ENCODE measurements at places on chromosomes 4 and X.

DNA sequence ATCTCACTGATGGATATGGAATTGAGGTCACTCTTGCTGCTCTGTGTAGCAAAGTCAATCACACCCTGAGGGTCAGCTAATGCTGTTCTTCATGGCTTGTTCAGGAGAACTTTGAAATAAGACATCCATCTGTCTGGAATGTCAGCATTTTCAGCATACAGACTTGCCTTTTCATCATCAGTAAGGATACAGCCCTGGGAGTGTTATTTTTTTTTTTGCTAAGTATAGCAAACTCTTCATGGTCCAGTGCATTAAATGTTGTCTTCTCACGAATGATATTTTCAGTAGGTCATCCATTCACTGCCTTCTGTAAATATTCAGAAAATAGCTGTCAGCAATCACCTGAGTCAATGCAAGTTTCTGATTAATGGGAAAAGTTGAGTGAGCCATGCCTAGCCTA is 268.8 kb upstream of the SMIM31 start:
- no peaks in the 10 kb centered on the region for H3K36me3 ChIP-seq
- no peak for DNase-seq
- no peaks in the 10 kb centered on the region for H3K4me1 ChIP-seq
- H3K27me3 ChIP-seq, result no peaks in the 10 kb centered on the region

- no peak for DNase-seq
- no peak overlapping the region for H3K4me3 ChIP-seq
- H3K27me3 ChIP-seq, result no peaks in the 10 kb centered on the region
- H3K36me3 ChIP-seq, result no peaks in the 10 kb centered on the region
- H3K27ac ChIP-seq, result no peak overlapping the region
- H3K4me1 ChIP-seq, result no peaks in the 10 kb centered on the region
Measured at GRCh38 chrX:129091097-129091496, 432.2 kb downstream of the SMARCA1 start.

DNA sequence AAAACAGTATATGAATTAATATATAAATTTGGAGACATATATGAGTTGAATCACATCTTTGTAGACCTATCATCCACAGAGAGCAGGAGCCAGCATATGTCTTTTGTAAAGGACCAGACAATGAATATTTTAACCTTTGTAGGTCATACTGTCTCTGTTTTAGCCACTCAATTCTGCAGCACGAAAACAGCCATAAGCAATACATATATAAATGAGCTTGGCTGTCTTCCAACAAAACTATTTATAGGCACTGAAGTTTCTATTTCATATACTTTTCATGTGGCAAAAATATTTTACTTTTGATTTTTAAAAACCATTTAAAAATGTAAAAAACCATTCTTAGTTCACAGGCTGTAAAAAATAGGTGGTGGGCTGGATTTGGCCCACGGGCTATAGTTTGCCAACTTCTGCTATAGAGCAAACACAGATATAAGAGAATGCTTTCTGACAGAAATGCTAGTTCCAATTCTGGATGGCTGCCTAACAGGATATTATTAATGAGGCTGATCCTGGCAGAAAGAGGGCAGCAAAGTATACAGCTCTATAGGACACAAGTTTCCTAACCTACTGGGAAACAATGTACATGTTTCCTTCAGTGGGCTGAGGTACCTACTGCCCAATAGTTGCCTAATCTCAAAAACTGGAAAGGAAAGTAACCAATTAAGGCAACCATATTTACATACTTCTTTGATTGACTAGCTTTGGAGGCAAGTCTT is 58.1 kb upstream of the UCP1 start:
- H3K27ac ChIP-seq, result no peak overlapping the region
- no peaks in the 10 kb centered on the region for H3K4me1 ChIP-seq
- no peaks in the 10 kb centered on the region for H3K27me3 ChIP-seq

GRCh38 chr4:108941904-108942430 is 179.1 kb upstream of the ETNPPL start:
- H3K36me3 ChIP-seq, result no peaks in the 10 kb centered on the region
- no peaks in the 10 kb centered on the region for H3K27me3 ChIP-seq
- no peak overlapping the region for H3K4me3 ChIP-seq
- peaks cover 4% of the 10 kb centered on the region for H3K4me1 ChIP-seq
- H3K27ac ChIP-seq, result no peak overlapping the region

GRCh38 chr4:97845758-97846157 is 297.5 kb downstream of the STPG2 start:
- H3K27ac ChIP-seq, result no peak overlapping the region
- H3K36me3 ChIP-seq, result no peaks in the 10 kb centered on the region
- H3K4me1 ChIP-seq, result no peaks in the 10 kb centered on the region

All from left ventricle myocardium inferior (tissue), 1 donor.